ENCODE measurements at places on chromosomes 1 and 21. TPM values are rescaled to one million over a fixed set of nuclear protein-coding genes. Genes with fewer than 3 reads are reported as not detected.

GRCh38 chr1:38190983-38191382 lies 144.4 kb upstream of the POU3F1 start:
- H3K27me3 ChIP-seq, result peaks cover 27% of the 10 kb centered on the region
- H3K4me1 ChIP-seq, result no peaks in the 10 kb centered on the region
- DNase-seq, result no peak
- no peak overlapping the region for H3K4me3 ChIP-seq

DNA sequence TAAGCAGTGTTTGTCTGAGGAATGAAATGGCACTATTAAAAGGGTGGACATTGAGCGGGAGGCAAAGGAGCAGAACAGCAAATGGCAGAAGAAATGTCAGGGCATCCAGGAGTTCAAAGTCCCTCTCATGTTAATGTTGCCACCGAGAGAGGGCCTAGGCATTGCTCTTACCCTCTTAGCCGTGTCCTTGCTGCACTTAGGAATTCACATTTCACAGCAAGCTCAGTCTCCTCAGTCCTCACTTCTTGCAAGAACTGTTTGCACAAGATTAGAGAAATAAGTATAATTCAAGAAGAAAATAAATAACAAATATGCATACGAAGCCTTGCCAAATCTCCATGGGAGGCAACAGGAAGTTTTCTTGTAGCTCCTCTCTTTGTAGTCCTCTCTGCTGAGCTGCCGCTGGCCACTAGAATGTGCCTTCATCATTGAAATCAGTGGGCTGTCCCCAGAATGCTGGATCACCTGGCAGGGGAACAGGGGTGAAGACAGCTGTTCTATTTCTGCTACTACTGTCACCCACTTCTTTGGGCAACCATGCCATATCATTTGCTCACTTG lies 205.8 kb downstream of the ZNF326 start:
- no peaks in the 10 kb centered on the region for H3K4me1 ChIP-seq
- no peak overlapping the region for H3K27ac ChIP-seq
- no peak overlapping the region for H3K4me3 ChIP-seq
- no peak for DNase-seq

DNA sequence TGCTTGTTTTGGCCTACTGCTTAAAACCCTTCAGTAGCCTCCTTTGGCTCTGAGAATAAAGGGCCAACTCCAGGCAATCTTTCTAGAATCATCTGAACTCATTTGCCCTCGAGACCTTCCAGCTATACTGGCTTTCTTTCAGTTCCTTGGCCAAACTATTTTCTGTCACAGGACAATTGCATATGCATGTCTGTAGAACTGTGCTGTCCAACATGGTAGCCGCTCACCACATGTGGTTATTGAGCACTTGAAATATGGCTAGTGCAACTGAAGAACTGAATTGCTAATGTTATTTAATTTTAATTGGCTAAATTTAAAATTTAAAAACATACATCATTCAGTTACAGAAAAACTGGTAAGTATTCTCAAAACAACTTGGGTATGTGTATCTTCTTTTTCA lies 14.3 kb upstream of the GNL2 start:
- H3K27me3 ChIP-seq, result peaks cover 14% of the 10 kb centered on the region
- no peak overlapping the region for H3K27ac ChIP-seq
- DNase-seq, result no peak
- peaks cover 11% of the 10 kb centered on the region for H3K4me1 ChIP-seq
- H3K4me3 ChIP-seq, result no peak overlapping the region

LRRC38 gene
- total RNA-seq, result not detected

GIPC2 gene
- total RNA-seq, result 0.18 TPM

- H3K27me3 ChIP-seq, result peaks cover 24% of the 10 kb centered on the region
- no peaks in the 10 kb centered on the region for H3K36me3 ChIP-seq
- H3K27ac ChIP-seq, result no peak overlapping the region
- H3K4me3 ChIP-seq, result peak overlapping the region; percentile 24
- H3K4me1 ChIP-seq, result peaks cover 2% of the 10 kb centered on the region
These were observed 4.5 kb downstream of the C1orf232 start for GRCh38 chr1:26164036-26164860.

- H3K4me3 ChIP-seq, result no peak overlapping the region
- H3K27me3 ChIP-seq, result peaks cover 2% of the 10 kb centered on the region
- H3K4me1 ChIP-seq, result peaks cover 69% of the 10 kb centered on the region
- DNase-seq, result no peak
- peaks cover 46% of the 10 kb centered on the region for H3K36me3 ChIP-seq
These were observed 30.7 kb downstream of the GNG12 start for GRCh38 chr1:67802565-67802964.

GJA9 gene
- not detected for total RNA-seq

DNA sequence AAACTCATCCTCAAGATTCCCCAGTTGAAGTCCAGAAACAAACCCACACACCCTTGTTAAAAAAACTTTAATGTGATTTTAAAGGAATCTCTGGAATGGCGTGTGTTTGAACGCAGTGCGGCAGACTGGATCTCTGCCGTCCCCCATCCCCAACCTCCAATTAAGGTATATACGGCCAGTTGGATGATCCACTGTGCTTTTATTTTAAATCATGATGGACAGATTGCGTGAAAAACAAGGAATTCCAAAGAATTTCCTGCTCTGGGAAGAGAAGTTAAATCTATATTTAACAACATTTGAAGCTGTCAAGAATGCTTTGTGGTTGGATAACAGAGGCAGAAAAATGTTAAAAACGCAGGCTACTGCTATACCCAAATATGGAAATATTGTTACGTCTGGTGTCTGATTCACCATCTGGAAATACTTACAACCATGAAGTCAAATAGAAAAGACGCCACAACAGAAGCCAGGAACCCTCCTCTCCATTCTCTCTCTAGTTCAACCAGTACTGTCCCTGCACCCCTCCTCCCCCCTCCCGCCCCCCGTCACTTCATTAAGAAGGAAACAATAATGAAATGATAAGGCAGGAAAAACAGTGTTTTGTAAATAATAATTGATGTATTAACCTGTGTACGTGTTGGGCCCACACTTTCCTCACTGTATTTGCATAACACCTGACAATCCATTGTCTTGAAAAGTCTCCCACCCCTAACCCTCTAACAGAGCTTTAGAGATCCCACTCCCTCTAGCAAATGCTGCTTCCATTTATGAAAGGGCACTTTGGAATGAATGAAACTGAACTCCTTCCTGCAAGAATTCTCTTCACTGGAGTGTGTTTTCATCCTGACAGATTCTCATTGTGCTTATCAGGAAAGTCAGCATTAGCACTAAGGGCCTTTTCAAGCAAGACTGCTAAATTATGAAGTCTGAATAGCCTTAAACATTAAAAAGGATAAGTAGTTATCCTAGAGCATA lies 2.0 kb upstream of the CCN1 start:
- peaks cover 55% of the 10 kb centered on the region for H3K27me3 ChIP-seq
- peak; percentile 99 for DNase-seq
- peak overlapping the region; percentile 99 for H3K4me3 ChIP-seq
- peaks cover 66% of the 10 kb centered on the region for H3K36me3 ChIP-seq
- peaks cover 55% of the 10 kb centered on the region for H3K4me1 ChIP-seq
- peak overlapping the region; percentile 94 for H3K27ac ChIP-seq

ANKRD34A gene
- total RNA-seq, result 12.3 TPM

DNA sequence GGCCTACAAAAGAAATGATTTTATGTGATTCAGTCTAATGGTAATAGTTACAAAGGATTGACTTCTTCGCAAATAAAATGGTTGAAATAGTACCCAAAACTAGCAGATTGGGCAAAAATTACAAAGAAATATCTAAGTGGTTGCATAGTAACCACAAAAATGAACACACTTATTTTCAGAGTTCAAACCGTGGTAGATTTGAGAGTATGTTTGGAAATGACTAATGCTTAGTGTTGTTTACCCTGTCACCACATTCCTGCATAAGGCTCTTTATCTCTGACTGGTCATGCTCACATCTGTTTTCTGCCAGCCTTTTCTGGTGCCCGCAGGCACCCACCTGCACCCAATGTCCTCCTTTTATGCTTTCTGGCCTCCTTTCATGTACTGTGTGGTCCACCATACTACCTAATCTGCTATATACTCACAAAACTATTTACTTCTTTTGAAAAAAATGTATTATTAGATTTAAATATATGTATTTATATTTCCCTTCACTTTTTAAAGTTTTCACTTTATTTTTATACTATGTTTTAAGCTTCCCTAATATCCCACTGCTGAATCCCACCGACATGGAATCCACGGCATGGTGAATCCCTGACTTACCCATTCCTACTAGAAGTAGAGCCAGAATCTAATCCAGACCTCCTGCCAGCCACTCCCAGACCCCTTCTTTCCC lies 30.3 kb downstream of the PTPRC start:
- H3K36me3 ChIP-seq, result peaks cover 17% of the 10 kb centered on the region
- H3K27me3 ChIP-seq, result peaks cover 2% of the 10 kb centered on the region
- H3K4me3 ChIP-seq, result peak overlapping the region; percentile 19
- peak; percentile 97 for DNase-seq

DNA sequence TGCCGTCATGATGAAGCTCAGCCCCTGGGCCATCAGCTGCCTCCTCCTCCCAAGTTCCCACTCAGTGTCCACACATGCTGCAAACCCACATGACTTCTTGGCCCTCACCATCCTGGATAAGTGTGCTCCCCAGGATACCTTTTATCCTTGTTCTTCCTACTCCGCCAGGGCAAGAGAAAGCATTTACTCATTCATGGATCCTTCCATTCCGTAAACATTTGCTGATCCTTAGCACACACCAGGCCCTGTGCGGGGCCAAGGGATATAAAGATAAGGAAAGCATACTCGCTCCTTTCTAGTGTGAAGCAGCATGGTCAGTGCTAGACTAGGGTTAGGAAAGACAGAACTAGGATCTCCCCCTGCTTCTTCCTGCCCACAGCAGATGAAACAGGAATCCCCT lies 122.1 kb upstream of the HMGB4 start:
- H3K4me3 ChIP-seq, result no peak overlapping the region
- no peak overlapping the region for H3K27ac ChIP-seq
- DNase-seq, result no peak
- no peaks in the 10 kb centered on the region for H3K36me3 ChIP-seq

DNA sequence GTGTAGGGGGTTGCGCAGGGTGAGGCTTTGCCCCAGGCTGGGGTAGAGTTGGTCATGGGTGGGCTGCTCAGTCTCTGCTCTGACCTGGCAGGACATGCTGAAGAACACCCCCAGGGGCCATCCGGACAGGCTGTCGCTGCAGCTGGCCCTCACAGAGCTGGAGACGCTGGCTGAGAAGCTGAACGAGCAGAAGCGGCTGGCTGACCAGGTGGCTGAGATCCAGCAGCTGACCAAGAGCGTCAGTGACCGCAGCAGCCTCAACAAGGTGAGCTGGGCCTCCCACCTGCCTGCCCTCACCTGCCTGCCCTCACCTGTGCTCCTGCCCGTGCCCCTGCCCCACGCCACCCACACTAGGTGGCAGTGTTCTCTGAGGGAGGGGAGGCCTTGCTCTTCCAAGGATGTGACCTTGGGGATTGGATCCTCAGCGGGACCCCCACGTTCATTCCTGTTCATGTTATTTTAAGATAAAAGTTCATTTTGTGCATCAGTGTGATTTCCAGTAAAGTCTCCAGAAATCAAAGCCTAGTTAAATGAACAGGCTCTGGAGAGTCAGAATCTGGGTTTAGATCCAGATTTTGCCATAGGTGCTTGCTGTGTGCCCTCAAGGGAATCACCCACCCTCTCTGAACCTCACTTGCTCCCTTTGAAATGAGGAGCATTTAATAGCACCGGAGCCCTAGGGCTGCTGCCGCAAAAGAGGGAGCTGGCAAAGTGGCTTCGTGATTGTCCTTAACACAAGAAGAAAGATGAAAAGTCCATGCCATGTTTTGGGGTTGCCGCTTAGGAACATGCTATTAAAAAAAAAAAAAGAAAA lies 87.9 kb downstream of the ARHGEF10L start:
- H3K4me1 ChIP-seq, result peaks cover 21% of the 10 kb centered on the region
- no peaks in the 10 kb centered on the region for H3K27me3 ChIP-seq
- no peak overlapping the region for H3K4me3 ChIP-seq
- peaks cover 20% of the 10 kb centered on the region for H3K36me3 ChIP-seq
- no peak for DNase-seq
- no peak overlapping the region for H3K27ac ChIP-seq

DNA sequence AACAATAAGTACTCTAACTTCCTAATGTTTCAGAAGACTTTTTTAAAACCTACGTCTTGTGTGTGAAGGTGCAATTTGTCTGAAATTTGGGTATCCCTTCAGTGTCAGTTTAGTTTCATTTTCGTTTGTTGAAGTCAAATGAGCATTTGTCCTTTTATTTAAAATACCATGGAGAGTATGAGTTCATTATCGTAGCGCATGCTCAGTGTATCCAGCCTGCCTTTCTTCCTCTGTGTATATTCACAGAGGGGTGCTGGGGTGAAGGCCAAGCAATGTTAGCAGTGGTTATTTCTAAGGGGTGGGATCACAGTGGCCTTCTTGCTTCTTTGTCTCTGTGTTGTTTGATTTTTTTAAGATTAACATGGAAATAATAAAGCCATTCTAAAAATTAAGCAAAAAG lies 43.2 kb downstream of the CNN3 start:
- peak; percentile 33 for DNase-seq
- peaks cover 27% of the 10 kb centered on the region for H3K4me1 ChIP-seq
- 0 out of 2 replicates have a peak, but pooled peaks cover 5% of the 10 kb centered on the region for H3K27me3 ChIP-seq
- peak overlapping the region; percentile 99 for H3K27ac ChIP-seq

DNA sequence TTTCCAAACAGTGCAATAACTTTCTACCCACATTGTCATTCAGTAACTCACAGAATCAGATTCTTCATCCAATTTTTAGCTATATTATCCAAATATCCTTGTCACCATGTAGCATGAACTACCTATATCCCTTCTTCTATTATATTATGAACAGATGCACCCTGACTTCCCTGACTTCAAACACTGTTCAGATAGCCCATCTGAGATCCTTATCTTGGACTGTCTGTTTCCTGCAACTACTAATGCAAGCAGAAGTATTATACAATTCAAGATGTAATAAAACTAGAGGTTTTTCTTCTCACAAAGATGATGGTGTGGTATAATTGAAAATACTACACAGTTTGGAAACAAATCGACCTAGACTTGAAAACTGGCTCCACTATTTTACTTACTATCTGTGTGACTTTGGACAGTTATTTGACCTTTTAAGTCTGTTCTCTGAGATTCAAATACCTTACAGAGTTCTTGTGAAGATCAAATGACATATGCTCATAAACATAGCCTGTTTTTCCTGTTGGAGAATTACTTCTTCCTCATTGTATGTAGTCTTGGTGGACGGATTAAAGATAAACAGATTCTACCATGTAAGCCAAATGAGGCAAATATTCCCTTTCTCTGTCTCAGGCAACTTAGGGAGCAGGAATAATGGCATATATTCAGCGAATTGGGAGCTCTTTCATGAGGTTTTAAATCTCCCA lies 407.9 kb upstream of the ZRANB2 start:
- no peaks in the 10 kb centered on the region for H3K27me3 ChIP-seq
- DNase-seq, result no peak
- H3K4me3 ChIP-seq, result no peak overlapping the region
- H3K36me3 ChIP-seq, result no peaks in the 10 kb centered on the region
- peaks cover 12% of the 10 kb centered on the region for H3K4me1 ChIP-seq
- no peak overlapping the region for H3K27ac ChIP-seq

DNA sequence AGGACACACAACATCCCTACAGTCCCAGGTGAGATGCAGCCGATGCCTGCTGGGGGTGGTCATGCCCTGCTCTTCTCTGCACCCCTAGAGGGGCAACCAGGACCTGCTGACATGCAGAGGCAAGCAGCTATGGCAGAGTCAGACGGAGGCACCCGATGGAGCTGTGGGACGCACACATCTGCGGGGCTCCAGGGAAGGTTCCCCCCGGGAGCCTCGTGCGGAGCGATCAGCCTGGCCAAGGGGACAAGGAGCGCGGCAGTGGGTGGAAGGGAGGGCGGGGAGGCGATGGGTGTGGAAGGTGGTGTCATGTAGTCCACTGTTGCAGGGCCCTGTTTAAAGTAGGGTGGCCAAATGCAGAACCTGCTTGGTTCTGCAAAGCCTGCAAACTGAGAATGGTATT lies 143.0 kb upstream of the AJAP1 start:
- DNase-seq, result no peak
- no peak overlapping the region for H3K4me3 ChIP-seq
- no peaks in the 10 kb centered on the region for H3K27me3 ChIP-seq
- H3K36me3 ChIP-seq, result no peaks in the 10 kb centered on the region

- DNase-seq, result no peak
- peaks cover 3% of the 10 kb centered on the region for H3K27me3 ChIP-seq
These were observed 3.8 kb upstream of the PIGC start for GRCh38 chr1:172447641-172448040.

PPIAL4G gene
- not detected for total RNA-seq

All from HFFc6 (cell line).